AG20443 (cell line): ENCODE measurements at places on chromosomes 1 and 21.

- DNase-seq: no peak
Observed at GRCh38 chr1:60974524-60975372, 107.6 kb upstream of the NFIA start.

DNA sequence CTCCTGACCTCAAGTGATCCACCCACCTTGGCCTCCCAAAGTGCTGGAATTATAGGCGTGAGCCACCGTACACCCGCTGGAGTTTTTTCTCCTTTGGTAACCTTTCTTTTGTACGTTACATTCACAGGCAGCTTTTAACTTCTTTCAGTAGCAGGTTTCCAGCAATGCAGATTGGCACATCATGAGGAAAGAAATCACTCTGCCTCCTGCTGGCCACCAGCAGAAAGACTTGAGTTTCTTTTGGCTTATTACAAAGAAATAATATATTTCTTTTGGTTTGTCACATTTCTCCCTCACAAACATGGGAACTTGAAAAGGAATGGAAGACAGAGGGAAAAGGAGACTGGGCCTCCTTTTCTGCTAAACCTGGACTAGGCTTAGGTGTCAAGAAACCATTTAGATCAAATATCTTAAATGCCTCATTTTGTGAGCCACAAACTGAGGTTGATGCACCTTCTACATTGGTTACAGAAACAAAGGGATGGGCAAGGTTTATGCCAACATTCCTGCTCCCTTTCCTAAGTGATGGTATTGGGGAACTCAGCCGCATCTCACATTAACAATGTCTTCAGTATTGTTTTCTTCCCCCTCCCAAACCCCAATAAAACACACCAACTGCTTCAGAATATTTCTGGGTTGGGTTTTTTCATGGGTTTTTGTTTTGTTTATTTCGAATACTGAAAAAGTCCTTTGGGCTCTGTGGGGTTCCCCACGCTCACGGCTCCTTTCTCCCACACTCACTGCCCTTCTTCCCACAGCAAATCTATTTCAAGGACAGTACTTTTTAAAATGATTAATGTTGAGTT lies 7.7 kb downstream of the ENSA start:
- peak; percentile 68 for DNase-seq

DNA sequence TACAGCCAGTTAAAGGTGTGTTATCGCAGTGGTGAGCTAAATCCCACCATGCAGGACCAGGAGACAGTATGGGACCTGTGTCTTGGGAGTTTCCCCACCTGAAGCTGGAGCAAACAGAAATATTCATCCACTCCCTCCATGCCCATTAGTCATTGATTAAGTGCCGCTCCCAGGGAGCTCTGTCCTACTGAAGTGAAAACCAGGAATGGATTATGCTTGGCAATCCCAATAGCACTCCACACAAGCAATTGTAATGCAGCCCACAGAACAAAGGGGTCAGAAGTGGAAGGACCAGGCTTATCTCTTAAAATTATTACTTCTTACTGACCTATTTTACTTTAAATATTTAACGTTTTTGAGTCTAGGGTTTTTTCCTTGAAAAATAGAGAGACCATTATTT lies 1005.4 kb downstream of the ADGRL2 start:
- DNase-seq: no peak

DNA sequence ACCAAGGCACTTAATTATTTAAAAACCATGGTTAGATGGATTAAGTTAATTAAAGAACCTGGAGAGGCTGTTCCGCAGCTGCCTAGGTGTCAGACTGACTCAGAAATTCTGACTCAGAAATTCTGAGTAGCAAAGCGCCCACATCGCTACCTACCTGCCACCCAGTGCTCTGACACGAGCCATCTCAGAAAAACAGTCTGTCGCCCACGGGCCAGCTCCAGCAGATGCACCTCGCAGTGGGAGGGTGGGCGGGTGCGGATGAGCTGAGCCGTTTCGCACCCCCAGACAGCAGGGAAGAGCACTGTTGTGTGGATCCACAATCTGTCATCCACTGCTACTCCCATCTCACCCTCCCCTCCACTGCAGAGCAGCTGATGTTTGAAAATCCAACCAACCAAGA lies 13.5 kb downstream of the KCNK1 start:
- DNase-seq: no peak
